ENCODE measurements at places on chromosomes 6 and 20. TPM values are rescaled to one million over a fixed set of nuclear protein-coding genes. Genes with fewer than 3 reads are reported as not detected.

Gene OTOR
- total RNA-seq, result not detected

Gene HLA-DPB1
- total RNA-seq, result not detected

Gene VGLL2
- total RNA-seq, result not detected

Gene ABCF1
- 58.0 TPM for total RNA-seq

Gene KHDC1
- 1.3 TPM for total RNA-seq

Gene PPP1R3G
- 0.07 TPM for total RNA-seq

Gene BMP5
- not detected for total RNA-seq

Gene ID4
- not detected for total RNA-seq

GRCh38 chr6:32883789-32884188 lies 29.8 kb downstream of the PSMB9 start:
- H3K4me3 ChIP-seq, result no peak overlapping the region
- no peaks in the 10 kb centered on the region for H3K36me3 ChIP-seq
- H3K4me1 ChIP-seq, result peaks cover 11% of the 10 kb centered on the region
- peak; percentile 88 for DNase-seq
- peaks cover 13% of the 10 kb centered on the region for H3K27me3 ChIP-seq

- no peak for DNase-seq
- H3K27me3 ChIP-seq, result no peaks in the 10 kb centered on the region
- H3K27ac ChIP-seq, result peak overlapping the region; percentile 86
- H3K4me1 ChIP-seq, result peaks cover 17% of the 10 kb centered on the region
- peak overlapping the region; percentile 51 for H3K4me3 ChIP-seq
Measured at GRCh38 chr20:61387954-61388348, 135.9 kb downstream of the CDH4 start.

- no peak overlapping the region for H3K27ac ChIP-seq
- H3K4me1 ChIP-seq, result peaks cover 13% of the 10 kb centered on the region
- H3K4me3 ChIP-seq, result no peak overlapping the region
- no peak for DNase-seq
Measured at GRCh38 chr6:64266351-64266821, 630.8 kb downstream of the PHF3 start.

GRCh38 chr20:10090588-10091166 lies 55.9 kb downstream of the ANKEF1 start:
- H3K27ac ChIP-seq, result no peak overlapping the region
- H3K27me3 ChIP-seq, result no peaks in the 10 kb centered on the region
- no peak overlapping the region for H3K4me3 ChIP-seq
- H3K4me1 ChIP-seq, result peaks cover 11% of the 10 kb centered on the region
- peak; percentile 69 for DNase-seq

DNA sequence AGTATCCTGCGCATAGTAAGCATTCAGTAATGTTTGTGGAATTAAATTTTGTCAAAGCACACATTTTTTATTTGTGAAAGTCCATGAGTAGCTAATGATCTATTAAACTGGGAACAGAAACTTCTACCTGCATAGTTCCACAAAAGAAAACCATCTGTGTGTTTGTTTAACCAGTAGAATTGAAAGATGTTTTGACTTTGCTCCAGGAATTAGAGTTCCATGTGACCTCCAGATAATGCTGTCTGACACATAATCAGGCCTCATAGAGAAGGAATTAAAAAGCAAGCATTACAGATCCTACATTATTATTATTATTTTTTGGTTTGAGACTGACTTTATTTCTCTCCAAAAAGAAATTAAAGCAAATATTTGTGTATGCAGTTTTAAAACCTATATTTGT lies 126.5 kb downstream of the PACRG start:
- no peak overlapping the region for H3K27ac ChIP-seq
- no peaks in the 10 kb centered on the region for H3K27me3 ChIP-seq
- no peaks in the 10 kb centered on the region for H3K36me3 ChIP-seq
- peaks cover 9% of the 10 kb centered on the region for H3K4me1 ChIP-seq
- DNase-seq, result no peak

DNA sequence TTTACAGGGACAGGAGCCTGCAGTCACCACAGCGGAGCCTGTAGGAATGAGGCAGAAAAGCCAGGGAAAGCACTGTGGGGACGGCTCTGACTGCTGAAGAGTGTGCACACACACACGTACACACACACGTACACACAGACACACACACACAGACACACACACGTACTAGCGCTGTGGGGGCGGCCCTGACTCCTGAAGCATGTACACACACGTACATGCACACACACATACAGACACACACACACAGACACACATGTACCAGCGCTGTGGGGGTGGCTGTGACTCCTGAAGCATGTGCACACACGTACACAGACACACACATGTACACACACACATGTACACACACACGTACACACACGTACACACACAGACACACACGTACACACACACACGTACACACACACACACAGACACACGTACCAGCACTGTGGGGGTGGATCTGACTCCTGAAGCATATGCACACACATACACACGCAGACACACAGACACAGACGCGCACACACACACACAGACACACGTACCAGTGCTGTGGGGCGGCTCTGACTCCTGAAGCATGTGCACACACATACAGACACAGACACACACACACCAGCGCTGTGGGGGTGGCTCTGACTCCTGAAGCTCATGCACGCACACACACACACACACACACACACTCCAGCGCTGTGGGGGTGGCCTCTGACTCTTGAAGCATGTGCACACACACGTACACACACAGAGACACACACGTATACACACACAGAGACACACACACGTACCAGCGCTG lies 127.3 kb downstream of the DLL1 start:
- DNase-seq, result no peak
- no peak overlapping the region for H3K27ac ChIP-seq
- H3K4me3 ChIP-seq, result no peak overlapping the region
- H3K36me3 ChIP-seq, result no peaks in the 10 kb centered on the region

GRCh38 chr6:126127659-126128058 lies 141.3 kb downstream of the TRMT11 start:
- no peaks in the 10 kb centered on the region for H3K4me1 ChIP-seq
- H3K27ac ChIP-seq, result no peak overlapping the region
- no peaks in the 10 kb centered on the region for H3K27me3 ChIP-seq

DNA sequence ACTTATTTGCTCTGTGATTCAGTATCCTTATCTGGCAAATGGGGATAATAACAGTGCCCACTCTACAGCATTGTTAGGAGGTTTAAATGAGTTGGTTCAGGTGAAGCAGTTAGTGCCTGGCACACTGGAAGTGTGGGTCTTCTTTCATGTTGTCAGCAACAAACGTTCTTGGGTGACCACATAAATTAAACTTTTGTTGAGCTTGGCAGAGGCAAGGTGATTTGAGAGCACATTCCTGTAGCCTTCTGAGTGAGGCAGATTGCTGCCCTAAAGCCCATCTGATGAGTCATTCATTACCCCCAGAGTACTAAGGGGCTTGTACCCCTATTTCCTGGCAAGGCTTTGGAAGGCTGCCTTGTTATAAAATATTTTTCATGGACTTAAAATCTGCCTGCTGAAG lies 25.8 kb downstream of the SEC23B start:
- no peak overlapping the region for H3K27ac ChIP-seq
- H3K27me3 ChIP-seq, result no peaks in the 10 kb centered on the region
- H3K4me3 ChIP-seq, result no peak overlapping the region
- no peak for DNase-seq
- H3K4me1 ChIP-seq, result no peaks in the 10 kb centered on the region

GRCh38 chr6:113969888-113970804 lies 802 bp downstream of the HDAC2 start:
- H3K4me3 ChIP-seq, result peak overlapping the region; percentile 92
- H3K36me3 ChIP-seq, result no peaks in the 10 kb centered on the region
- peak; percentile 54 for DNase-seq
- peak overlapping the region; percentile 97 for H3K27ac ChIP-seq
- H3K4me1 ChIP-seq, result peaks cover 30% of the 10 kb centered on the region

DNA sequence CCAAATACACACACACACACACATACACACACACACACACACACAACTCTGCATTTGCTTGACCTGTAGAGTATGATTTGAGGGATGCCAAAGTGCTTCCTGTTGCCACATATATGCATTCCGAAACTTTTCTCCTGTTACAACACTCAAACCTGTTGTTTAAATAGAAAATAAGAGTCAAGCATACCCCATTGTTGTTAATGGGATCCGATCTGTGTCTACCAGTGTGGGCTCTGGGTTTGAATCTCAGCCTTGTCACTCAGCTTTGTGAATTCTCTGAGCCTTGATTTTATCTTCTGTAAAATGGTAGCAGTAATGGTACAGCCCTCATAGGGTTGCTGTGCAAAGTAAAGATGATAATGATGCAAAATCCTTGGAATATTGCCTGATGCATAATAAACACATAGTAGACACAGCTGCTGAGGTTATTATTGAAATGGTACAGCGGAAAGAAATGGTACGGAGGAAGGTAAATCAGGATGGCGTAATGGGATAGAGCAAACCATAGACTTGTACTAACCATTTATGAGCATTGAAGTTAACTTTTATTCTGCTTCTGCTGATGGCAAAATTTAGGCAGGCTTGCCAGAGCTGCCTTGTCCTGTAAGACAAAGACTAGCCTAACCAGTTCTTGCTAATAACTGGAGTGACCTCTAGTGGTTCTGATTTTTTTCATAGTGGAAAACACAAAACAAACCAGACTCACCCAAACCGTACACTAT lies 113.5 kb upstream of the PHACTR1 start:
- no peaks in the 10 kb centered on the region for H3K27me3 ChIP-seq
- peaks cover 26% of the 10 kb centered on the region for H3K4me1 ChIP-seq
- no peak overlapping the region for H3K27ac ChIP-seq
- H3K36me3 ChIP-seq, result no peaks in the 10 kb centered on the region
- DNase-seq, result peak; percentile 55
